ENCODE measurements at places on chromosomes 12 and 14.

- DNase-seq = no peak
Observed at GRCh38 chr12:98371419-98371818, 144.0 kb upstream of the TMPO start.

GRCh38 chr12:131833896-131834641 is 5.9 kb downstream of the MMP17 start:
- no peak for DNase-seq

- no peak for DNase-seq
Observed at GRCh38 chr12:33587784-33588712, 148.4 kb upstream of the SYT10 start.

GRCh38 chr12:125001636-125002035 is 8.2 kb downstream of the BRI3BP start:
- DNase-seq = no peak

- no peak for DNase-seq
Observed at GRCh38 chr14:54735424-54735823, 167.2 kb downstream of the GCH1 start.

- no peak for DNase-seq
Observed at GRCh38 chr12:109202770-109203169, 86.4 kb downstream of the ACACB start.

GRCh38 chr12:121595520-121595919 is 14.7 kb upstream of the KDM2B start:
- DNase-seq = no peak

GRCh38 chr12:23699031-23699430 is 250.4 kb downstream of the SOX5 start:
- DNase-seq = no peak

GRCh38 chr12:113867258-113867657 is 98.9 kb downstream of the RBM19 start:
- DNase-seq = no peak

DNA sequence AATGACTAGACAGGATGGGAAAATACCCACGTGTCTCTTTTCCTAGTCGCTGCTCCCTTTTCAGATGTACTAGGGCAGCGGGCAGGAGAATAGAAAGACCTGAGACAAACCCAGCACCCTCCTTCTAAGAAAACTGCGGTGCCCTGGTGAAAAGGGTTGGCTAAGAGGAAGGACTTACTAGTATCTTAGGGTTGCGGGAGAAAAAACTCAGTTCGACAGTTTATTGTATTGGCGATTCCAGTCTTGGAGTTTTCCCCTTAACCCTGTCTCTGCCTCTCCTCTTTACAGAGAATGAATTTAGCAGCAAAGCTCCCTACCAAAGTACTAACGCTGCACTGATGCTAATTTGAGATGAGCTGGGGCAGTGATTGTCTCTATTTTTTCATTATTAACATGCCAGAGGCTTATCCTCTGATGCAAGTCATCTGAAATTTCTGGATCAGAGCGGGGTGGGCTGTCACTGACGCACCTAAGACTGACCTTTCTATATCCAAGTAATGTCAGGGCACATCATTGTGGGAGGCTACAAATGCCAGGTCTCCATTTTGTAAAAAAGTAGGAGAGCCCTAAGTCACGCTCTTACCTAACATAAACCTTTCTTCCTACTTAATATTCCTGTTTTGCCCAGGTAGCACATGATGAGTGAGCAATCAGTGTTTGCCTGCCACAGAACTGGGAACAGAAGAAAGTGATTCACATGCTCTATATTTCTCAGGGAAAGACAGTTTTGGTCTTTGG is 916 bp upstream of the PAWR start:
- no peak for DNase-seq

- DNase-seq = no peak
Observed at GRCh38 chr12:92213166-92213565, 67.5 kb upstream of the BTG1 start.

DNA sequence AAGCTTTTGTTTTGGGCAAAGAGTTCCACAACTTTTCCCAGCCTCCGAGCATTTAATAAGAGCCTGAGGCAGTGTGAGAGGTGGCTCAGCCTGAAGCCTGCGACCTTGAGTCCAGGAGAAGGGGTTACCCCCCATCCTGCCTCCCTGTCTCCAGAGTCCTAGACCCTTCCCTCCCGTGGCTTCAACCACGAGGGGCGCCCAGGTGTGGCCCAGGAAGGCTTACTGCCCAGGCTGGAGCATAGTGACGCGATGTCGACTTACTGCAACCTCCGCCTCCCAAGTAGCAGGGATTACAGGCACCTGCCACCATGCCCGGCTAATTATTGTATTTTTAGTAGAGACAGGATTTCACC is 641 bp downstream of the LRRC43 start:
- DNase-seq = no peak

- DNase-seq = no peak
Observed at GRCh38 chr12:114396869-114397719, 8.8 kb downstream of the TBX5 start.

GRCh38 chr14:95667249-95667693 is 19.0 kb upstream of the TCL1B start:
- no peak for DNase-seq

GRCh38 chr12:127888943-127889719 is 377.8 kb upstream of the TMEM132C start:
- no peak for DNase-seq
